Posterior vena cava (tissue), 2 donors: ENCODE measurements at places on chromosomes 7 and 10. TPM values are rescaled to one million over a fixed set of nuclear protein-coding genes. Genes with fewer than 3 reads are reported as not detected.

GRCh38 chr10:89241026-89241425, 10.5 kb downstream of the LIPA start:
- no peak for DNase-seq

DNA sequence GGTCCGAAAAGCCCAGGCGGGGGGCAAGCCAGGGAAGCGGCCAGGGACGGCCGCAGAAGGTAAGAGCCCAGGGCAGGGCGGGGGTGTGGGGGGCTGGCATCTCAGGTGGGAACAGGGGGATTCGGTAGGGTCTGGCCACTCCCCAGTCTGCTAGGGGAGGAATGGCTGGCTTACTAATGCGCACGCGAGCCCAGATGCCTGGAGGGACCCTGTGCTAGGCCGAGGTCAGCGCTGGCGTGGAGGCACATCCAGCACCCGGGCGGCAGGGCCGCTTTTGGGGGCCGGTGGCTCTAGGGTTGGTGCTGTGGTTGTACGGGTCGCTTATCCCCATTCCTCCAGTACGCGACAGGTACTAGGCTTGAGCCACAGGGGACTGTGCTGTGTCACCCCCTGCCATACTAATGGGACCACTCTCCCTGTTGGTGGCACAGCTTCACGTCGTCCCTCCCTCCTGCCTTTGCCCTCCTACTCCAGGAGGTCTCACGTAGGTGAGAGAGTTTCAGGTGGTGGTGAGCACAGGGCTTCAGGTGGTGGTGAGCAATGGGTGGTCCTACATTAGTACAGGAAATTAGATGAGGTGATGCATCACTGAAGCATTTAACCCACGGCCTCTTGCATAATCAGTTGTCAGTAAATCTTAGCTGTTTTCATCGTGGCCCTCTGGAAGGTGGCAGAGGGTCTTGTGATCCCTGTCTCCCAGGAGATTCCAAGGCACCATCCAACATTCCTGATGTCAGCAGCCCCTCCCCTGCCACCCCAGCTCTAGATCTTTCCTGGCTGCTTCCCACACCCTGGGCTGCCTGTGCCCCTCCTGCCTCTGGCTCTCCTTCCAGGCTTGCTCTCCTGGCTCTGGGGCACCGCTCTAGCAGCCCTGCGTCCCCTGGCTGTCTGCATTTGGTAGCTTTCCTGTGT, 971 bp downstream of the AEBP1 start:
- DNase-seq, result peak; percentile 87

GRCh38 chr10:57145548-57145947, 784.5 kb upstream of the ZWINT start:
- DNase-seq, result no peak

- no peak for DNase-seq
These were observed 25.5 kb downstream of the NYAP1 start for GRCh38 chr7:100509231-100509630.

DNA sequence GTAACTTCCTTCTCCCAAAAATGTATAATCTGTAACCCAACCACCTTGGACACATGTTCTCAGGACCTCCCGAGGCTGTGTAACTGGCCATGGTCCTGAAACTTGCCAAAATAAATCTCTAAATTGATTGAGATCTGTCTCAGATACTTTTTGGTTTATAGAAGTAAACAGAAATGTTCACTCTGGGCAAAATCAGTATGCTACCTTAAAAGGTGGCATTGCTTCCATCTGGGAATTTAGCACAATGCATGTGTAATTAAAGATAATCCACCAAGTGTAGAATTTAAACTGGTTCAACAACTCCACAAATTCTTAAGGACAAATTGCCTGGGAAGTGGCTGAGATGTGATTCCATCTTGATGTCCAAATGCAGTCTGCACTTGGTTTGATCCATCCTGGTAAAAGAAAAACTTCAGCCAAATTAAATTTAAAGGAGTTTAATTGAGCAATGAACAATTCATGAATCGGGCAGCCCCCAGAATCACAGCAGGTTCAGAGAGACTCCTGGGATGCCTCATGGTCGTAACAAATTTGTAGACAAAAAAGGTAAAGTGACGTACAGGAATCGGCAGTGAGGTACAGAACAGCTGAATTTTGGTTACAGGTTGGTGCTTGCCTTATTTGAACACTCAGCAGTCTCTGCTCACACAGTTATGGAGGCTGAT, 102.6 kb upstream of the PFKP start:
- DNase-seq, result no peak

- no peak for DNase-seq
These were observed 49.8 kb downstream of the POU6F2 start for GRCh38 chr7:39027491-39027890.

DNA sequence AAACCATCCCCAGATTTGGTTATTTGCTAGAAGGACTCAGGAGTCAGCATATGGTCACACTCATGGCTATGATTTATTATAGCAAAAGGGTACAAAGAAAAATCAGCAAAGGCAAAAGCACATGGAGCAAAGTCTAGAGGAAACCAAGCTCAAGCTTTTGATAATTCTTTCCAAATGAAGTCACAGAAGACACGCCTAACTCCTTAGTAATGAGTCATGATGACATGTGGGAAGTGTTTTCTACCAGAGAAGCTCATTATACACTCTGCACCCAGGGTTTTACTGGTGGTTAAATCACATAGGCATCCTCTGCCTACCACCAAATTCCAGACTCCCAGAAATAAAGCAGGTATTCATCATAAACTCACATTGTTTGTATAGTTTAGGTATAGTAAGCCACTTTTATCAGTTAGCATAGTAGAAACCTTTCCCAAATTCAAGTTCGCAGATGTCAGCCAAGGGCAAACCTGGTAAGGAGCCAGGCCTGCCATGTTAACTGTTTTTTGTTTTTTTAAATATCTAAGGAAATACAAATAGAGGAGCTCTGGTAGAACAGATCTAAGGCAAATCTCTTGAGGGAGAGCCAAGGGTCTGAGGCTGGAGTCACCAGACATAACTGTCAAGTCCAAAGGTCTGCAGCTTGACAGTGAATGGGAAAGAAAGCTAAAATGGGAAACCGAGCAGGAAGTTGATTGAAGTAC, 15.4 kb upstream of the HIBADH start:
- no peak for DNase-seq

DNA sequence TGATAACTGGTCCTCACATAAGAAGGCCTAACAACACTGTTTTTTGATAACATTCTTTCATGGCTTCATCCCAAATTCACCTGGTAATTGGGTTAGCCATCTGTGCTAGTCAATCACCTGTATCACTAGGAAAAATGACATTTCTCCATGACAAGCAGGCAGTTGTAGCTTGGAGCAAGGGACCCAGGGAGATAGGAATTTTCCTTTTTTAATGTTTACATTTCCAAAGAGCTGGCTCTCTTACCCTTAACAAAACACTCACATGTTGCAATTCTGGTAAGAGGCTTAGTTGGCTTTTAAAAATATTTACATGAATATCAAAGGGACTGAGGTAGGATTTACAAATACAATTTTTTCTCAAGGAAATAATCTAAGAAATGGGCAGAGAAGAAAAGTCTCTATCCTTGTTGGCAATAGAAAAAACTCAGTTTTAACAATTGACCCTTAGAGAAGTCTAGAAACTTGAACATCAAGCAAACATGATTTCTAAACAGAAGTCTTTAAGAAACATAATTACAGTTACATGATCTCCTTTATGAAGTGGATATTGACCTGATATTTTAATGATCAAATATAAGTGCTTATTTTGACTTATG, 16.1 kb upstream of the AKR1C1 start:
- no peak for DNase-seq

DNA sequence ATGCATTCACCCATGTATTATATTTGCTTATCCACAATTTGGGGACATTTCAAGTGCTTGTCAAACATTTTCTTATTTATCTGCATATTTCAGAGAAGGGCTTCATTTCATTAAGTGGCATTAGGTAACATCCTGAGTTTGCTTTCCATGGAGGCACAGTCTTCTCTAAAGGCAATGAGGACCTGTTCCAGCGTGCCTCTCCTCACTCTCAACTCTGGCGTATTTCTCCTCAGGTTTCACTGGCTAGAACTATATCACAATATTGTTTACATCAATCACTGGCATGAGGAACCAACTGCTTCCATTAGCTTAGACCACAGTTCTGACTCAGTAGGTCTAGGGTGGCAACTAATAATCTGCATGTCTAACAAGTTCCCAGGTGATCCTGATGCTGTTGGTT, 177.2 kb downstream of the TAX1BP1 start:
- no peak for DNase-seq

- no peak for DNase-seq
These were observed 128.5 kb upstream of the COL1A2 start for GRCh38 chr7:94266238-94266644.

- DNase-seq, result no peak
These were observed 75.2 kb upstream of the LAMB4 start for GRCh38 chr7:108205311-108205710.

DNA sequence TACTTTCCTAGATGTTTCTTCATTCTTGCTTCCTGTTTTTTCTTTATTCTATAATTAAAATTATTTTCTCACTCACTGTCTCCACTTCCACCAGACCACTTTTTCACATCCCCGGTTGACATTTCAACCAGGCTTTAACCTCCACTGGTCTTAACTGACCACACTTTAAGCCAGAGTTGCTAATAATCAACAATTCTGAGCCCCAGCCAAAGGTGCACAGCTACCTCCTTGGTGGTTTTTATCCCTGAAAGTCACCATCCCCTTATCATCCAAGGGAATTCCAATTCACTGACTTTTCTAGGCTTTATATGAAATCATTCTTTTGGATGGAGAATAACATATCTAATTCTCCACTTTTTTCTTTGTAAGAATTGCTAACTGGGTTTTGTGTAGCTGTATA, 138.9 kb downstream of the FRMD4A start:
- no peak for DNase-seq

DNA sequence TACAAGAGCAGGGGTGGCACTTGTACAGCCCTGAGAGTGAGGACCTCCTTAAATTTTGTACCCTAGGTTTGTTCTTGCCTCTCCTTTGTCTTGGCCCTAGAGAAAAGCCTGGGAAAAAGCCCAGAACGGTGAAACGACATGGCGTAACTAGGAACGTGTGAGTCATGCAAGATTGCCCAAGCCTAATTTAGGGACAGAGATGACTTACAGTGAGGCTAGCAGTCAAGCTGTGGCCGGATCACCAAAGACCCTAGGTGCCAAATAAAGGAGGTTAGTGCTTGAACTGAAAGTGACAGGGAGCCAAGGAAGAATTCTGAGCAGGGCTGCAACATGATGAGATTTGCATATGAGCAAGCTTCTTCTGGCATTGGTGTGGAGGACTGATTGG, 25.1 kb downstream of the TBXAS1 start:
- no peak for DNase-seq

PNLIPRP1 gene
- total RNA-seq, result not detected

VAX1 gene
- not detected for total RNA-seq

CHN2 gene
- 8.4 TPM for total RNA-seq

STOX1 gene
- 0.24 TPM for total RNA-seq

C10orf105 gene
- 0.23 TPM for total RNA-seq

FEZF1 gene
- total RNA-seq, result not detected

IKZF1 gene
- total RNA-seq, result 13.7 TPM

ABLIM1 gene
- total RNA-seq, result 123 TPM

CYP2C19 gene
- 0.10 TPM for total RNA-seq

TRDMT1 gene
- total RNA-seq, result 11.0 TPM
